ENCODE measurements at places on chromosomes 12 and 14.

- DNase-seq = no peak
Measured at GRCh38 chr12:14239350-14239934, 126.0 kb upstream of the ATF7IP start.

- no peak for DNase-seq
Measured at GRCh38 chr12:41045509-41045908, 142.6 kb upstream of the PDZRN4 start.

DNA sequence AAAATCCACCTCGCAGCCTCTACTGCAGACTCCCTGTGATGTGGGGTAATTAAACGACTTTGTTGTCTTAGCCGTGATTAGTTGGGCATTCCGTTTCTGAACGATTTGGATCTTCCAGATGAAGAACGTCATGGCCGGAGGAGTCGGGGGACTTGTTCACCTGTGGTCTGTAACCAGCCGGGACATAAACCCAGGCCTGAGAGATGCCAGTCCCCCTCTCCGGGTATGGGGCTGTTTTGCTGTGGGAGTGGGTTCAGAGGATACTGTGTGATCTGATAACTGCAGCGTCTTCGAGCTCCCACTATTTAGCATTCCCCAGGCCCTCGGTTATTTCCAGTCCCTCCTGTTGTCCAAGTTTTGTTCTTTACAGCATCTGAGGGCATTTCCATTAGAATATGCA, 96.1 kb downstream of the PIWIL1 start:
- no peak for DNase-seq

- DNase-seq = no peak
Measured at GRCh38 chr14:103932791-103933490, 4.7 kb downstream of the TDRD9 start.

- DNase-seq = no peak
Measured at GRCh38 chr12:48068457-48068856, 37.4 kb downstream of the SENP1 start.

DNA sequence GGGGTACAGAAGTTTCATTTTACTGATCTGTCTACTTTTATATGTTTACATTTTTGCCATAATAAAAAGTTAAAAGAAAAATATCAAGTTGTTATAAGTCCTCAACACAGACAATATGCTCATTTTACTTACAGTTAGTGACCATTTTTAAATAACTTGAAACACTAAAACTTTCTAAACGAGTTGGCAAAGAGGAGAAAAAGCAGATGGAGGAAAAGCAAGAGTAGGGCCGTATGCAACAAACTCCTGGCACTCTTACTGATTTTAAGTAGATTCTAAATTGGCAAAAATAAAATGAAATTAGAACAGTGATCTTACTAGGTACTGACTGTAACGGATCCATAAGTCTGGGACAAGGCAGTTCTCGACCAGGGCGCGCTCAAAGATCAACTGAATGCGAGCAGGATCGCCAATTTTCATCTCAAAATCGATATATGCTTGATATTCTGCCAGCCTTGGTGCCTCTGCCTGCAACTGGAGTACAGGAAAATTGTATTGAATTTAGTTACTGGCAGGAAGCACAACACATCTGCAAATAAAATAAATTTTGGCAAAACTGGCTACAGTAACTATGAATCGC, 22.3 kb downstream of the SART3 start:
- no peak for DNase-seq

DNA sequence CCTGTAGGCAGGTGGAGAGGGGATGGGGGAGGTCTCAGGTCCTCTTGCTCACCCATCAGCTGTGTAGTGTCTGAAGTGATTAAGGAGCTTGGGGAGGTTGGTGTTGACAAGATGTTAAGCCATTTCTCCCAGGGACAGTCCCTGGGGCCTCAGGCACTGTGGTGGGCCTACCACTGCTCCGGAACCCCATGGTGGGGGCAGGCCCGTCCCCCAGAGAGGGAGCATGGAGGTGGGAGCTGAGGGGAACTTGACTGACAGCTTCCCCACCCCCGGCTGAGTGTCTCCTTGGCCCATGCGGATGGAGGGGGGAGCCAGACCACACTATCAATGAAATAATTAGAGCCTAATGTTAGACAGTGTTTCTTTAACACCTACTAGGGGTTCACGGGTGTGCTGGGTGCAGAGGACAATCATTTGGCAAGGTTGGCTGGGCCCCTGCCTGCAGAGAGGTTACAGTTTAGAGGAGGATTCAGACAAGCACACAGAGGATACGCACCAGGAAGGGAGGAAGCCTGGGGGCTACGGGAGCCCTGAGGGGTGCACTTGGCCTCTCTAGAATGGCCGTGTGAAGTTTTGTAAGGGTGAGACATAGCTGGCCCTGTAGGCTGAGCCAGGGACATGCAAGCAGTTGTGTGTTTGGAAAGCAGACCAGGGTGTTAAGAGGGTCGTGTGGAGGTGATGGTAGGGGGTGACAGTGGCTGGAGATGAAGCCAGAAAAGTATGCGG, 19.3 kb upstream of the KRT80 start:
- DNase-seq = no peak

GRCh38 chr14:75539162-75539560, 16.9 kb downstream of the BATF start:
- DNase-seq = no peak

DNA sequence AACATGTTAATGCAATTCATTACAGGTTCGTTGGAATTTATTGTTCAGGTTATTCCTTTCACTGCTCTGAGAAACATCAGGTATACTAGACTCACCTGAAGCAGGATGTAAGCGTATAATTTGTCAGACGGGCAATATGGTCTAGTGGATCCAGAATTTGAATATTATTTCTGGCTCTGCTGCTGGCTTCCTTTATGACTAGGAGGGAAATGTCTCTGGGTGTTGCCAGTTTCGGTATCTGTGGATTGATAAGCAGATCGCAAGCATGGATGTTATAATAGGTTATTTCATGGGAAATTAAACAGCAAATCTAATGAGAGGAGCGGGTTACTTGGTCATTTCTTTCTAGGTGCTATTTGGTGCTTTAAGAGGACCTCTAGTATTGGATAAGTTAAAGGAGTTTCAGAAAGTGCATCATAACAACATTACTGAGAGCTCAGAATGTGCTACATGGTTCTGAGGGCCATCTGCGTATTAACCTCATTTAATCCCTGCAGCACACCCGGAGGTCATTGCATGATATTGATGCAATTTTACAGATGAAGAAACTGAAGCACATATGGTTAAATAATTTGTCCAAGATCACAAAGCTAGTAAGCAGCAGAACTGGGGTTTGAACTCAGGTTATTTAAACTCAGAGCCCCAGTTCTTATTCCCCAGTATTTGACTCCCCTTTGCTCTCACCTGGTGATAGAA, 47.3 kb upstream of the BCAT1 start:
- no peak for DNase-seq

DNA sequence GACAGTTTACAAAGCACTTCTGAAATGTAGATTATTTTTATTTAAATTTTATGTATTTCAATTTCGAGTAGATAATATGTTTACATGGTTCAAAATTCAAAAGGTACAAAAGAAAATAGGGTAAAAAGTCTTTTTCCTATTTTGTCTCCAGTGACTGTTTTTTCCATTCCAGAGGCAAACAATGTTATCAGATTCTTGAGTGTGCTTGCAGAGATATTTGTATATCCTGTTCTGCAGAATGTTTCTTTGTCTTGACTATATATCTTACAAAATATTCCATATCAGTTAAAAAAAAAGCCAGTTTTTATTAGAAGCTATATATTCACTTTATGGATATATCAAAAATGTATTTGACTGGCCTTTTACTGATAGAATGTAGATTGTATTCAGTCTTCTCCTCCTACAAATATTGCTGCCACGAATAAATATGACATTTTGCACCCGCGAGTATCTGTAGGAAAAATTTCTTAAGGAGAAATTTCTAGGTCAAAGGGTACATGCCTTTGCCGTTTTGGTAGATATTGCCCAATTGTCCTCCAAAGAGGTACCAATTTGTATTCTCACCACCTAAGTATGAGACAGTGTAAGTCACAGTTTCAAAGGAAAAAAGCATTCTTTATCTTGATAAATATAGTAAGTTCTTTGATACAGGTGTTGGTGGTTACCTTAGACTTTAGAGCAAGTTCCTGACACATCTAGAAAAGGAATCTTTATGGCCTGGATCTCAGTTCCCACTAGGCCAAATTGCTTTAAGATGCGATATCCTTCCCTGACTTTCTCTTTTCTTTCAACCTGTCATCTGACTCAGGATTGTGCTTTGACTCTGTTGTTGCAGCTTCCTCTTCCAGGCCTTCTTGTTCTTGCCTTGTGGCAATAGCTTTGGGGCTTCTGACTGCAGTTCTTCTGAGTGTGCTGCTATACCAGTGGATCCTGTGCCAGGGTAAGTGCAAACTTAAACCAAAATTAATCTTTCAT, 2.3 kb downstream of the KLRG1 start:
- DNase-seq = no peak

DNA sequence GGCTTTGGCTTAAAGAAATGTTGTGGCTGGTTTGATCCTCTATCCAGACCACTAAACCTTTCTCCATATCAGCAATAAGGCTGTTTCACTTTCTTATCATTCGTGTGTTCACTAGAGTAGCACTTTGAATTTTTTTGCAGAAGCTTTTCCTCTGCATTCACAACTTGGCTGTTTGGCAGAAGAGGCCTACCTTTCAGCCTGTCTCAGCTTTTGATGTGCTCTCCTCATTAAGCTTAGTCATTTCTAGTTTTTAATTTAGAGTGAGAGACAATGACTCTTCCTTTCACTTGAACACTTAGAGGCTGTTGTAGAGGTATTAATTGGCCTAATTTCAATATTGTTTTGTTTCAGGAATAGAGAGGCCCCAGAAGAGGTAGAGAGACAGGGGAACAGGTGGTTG, 13.8 kb downstream of the KCNMB4 start:
- DNase-seq = no peak

DNA sequence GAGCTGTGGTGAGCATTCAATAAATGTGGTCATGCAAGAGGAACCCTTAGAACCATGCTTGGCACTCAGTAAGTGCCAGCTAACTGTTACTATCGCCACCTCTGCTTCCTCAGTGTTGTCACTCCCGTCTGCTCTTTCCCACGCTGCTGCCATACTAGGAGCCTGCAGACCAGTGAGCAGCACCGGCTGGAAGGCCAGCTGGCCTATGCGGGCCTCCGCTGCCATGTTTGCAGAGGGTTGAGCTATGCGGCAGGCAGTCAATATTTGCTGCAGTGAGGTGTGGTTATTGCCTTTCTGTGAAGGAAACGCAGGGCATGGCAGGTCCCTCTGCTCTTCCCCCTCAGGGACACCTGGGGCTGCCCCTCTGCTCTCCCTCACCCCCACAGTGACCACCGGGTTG, 13.0 kb downstream of the KMT5A start:
- DNase-seq = no peak

DNA sequence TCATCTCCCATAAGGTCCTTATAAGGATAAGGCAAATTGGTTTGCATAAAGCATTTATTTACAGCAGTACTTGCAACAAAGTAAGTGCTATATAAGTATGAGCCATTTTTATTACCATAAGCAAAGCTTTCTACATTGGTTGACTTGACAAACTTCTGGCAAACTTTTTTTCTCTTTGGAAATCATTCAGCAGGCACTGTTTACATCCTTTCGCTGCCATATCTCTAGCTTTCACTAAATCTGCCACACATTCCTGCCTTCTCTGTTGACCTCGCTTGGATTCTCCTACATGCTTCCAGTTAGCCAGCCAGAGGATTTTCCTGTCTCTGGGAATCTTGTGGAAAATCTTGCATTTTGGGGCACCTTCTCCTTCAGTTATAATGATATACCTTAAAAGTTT, 21.8 kb upstream of the HDAC7 start:
- DNase-seq = no peak

- no peak for DNase-seq
Measured at GRCh38 chr14:105076805-105077648, 11.8 kb upstream of the GPR132 start.

DNA sequence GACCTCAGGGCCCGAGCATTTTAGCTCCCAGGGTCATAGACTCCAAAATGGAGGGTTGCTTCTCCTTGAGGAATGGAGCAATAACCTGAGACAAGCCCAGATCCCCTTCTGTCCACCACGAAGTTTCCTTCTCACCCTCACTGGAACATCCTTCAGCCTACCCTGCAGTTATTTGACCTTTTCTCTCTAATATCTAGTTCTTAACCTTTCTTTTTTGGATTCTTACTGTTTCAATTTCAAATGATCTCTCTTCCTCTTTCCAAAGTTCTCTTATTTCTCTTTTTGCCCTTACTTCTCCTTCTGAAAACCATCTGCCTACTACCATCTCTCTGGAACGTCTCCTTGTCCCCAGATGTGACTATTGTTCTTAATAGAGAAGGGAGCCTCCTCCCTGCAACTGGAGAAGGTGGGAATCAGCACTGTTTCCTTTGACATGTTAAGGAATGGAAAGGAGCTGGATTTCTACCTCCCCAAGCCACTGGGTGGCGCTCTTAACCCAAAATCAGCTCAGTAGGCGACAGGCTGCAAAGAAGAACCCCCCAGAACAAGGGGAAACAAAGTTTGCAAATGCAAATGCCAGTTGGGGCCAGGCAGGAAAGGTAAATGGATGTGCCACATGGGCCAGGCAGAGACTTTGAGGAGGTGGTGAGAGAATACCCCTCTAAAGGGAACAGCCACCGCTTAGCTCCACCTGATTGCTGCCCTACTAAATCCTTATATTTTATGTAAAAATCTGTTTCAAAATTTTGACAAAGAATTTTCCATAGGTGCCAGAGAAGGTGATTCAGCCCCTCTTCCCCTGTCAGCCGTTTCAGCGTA, 22.4 kb upstream of the PDE1B start:
- DNase-seq = no peak
